ENCODE measurements at places on chromosomes 4 and X.

- DNase-seq: no peak
Measured at GRCh38 chr4:87213421-87214075, 6.9 kb downstream of the KLHL8 start.

- no peak for DNase-seq
Measured at GRCh38 chr4:112109360-112110058, 35.7 kb upstream of the FAM241A start.

DNA sequence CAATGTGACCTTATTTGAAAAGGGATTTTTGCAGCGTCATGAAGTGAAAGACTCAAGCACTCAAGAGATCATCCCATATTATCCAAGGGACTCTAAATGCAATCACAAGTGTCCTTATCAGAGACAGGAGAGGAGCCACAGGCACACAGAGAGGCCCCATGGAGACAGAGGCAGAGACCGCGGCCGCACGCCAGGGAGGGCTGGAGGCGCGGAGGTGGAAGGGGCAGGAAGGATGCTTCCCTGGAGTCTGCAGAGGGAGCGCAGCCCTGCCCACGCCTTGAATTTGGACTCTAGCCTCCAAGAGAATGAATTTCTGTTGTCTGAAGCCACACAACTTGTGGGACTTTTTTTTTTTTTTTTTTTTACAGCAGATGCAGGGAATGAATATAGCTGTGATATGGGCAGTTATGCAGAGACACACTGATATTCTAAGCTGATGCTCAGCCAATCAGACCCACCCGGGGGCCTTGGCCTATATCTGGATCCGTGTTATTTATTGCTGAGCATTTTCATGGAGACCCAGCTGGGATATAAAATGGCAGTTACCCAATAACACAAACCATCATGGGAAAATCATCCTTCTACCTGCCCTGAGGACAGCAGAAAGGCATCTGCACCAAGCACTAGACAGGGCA, 244.8 kb upstream of the PSAPL1 start:
- DNase-seq: no peak

- no peak for DNase-seq
Measured at GRCh38 chr4:120685756-120686278, 236.7 kb downstream of the PRDM5 start.

- DNase-seq: peak; percentile 33
Measured at GRCh38 chrX:134542485-134542884, 82.5 kb downstream of the HPRT1 start.

DNA sequence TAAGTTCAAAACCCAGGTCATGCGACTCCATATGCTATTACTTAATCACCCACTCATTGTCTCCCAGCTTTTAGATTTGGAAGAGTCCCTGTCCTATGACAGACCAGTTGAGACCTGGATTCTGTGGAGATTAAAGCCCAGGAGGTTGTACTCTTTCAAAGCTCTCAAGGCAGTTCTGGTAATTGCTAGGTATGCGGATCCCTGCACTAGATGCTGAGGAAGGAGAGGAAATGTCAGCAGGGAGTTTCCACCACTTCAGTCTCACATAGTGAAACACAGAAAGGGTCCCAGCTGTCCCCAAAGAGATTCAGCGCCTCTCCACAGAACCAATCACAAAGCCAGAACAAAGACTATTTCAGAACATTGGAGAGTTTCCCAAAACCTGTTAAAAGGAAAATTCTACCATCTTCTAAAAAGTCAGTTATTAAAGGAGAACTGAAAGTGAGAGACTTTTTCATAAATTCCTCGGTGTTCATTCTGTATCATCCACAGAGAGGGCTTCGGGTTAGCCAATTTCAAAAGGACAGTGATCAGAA, 53.4 kb downstream of the IRF2 start:
- DNase-seq: no peak

GRCh38 chr4:153521999-153522801, 56.0 kb downstream of the TMEM131L start:
- no peak for DNase-seq

DNA sequence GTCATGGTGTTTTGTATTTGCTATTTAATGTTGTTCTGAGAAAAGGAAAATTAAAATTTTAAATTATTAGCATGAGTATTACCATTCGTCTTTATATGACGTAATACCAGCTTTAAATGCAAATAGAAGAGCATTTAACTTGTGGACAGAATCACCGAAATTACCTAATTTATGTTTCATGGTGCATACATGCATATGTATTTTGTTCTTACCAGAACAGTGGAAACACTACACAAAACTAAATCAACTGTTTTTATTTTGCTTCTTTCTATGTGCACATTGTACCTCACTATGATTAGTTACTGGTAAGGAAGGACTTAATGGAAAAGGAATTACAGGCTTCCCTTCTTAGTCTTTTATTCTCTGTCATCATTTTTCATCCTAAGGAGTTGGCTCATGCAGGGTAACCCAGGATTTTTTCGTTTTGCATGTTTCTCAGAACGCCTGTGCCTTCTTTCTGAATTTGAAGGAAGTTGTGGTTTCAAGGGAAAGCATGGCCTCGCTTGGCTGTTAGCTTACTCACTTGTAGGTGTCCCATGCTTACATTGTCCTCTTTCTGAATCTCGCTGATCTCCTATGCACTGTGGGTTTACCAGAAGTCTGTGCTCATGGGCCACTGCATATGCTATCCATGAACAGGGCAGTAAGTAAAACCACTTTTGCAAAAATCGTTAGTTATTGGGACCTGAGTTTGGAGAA, 300.0 kb upstream of the PUDP start:
- DNase-seq: no peak

GRCh38 chr4:153217440-153217839, 13.2 kb downstream of the TRIM2 start:
- DNase-seq: no peak

- DNase-seq: no peak
Measured at GRCh38 chr4:17008834-17009345, 110.4 kb upstream of the LDB2 start.

DNA sequence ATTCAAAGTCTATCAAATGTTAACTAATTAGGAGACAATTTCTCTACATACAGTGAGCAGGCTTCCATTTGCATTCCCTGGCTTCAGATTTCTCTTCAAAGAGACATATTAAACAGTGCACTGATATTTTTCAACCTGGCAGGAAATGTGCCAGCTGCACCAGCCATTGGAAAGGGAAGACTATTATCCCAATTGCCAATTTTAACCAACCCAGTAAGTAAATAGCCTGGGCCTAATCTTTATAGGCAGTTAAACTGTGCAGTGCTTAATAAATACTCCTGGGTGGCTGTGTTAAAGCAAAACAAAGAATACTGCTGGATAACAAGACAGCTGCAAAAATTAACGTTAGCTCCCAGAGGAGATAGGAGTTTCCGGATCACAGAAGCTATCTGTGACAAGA, 111.9 kb upstream of the GALNT7 start:
- no peak for DNase-seq

GRCh38 chr4:151215295-151215694, 61.7 kb upstream of the PRSS48 start:
- no peak for DNase-seq

DNA sequence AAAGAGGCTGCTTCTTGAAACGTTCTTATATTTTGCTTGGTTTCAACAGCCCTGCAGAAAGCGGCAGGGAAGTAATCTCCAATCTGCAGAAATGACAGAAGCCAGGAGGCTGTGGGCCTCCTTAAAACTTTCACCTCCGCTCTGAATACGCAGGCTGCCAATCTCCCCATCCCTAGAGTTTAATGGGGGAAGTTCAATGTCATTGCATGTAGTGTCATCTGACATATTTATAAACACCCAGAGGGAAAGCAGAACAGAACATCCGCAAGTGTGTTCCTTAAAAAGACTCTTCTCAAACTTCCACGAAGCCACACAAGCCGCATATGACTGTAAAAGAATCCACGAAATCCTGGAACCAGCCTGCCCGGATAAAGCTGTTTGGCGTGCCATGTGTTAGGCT, 148.8 kb upstream of the TBL1X start:
- DNase-seq: no peak

DNA sequence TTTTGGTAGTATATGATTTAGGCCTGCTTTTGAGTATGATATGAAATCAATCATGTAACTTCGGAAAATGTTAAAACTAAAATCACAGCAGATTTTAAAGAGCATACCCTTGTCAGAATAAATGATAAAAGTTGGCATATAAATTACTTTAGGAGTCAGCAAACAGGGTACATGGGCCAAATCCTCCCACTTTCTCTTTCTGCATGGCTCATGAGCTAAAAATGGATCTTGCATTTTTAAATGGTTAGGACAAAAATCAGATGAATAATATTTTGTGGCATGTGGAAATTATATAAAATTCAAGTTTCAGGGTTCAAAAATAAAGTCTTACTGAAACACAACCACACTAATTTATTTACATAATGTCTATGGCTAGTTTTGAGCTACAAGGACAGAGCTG, 214.9 kb downstream of the GASK1B start:
- no peak for DNase-seq

GRCh38 chr4:165150545-165150944, 37.9 kb upstream of the TMEM192 start:
- DNase-seq: no peak

GRCh38 chrX:55750256-55750655, 32.7 kb downstream of the RRAGB start:
- DNase-seq: no peak

DNA sequence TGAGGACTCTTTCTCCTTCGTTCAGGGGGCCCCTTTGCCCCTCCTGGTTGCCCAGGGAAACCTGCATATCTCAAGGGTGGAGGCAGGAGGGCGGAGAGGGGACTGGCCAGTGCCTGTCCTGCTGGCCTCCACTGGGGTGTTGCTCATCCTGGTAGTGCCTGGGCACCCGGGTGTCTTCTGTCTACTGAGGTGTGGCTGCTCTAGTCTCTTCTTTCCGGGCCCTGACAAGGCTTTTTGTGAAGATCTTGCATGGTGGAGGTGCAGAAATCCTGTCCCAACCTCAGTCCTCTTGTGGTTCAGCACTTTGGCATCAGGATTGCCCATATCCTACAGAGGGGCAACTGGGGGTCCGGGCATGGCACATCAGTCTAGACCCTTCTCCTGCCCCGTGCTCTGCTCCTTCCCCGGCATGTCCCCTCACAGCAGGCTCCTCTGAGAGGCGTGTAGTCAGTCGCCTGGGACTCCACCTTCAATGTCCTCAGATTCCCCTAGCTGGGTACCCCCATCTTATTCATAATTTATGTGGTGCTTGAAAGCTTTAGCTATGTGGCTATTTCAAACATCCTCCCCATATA, 1.9 kb downstream of the CCDC110 start:
- no peak for DNase-seq

GRCh38 chr4:94892051-94892450, 134.3 kb downstream of the BMPR1B start:
- no peak for DNase-seq

DNA sequence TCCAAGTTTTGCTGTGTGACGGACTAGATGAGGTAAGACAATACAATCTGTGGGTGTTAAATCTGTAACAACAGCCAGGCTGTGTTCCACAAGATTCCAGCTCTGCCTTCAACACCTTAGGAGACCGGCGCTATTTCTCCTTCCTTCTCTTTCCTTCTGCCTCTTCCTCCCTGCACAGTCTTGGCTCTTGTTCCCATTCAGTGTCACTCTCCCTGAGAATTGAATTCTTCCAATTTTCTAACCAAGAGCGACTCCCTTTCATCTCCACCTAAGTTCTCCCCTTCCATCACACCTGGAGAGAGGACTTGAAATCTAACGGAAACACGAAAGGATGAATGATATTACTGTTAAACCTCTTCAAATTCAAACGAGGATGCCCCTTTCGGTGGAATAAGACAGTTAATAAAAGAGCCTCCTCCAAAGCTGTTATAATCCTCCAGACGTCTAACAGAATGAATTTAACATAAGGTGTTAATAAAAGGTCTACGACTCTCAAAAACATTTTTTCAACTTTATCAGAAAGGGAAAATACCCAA, 2.7 kb downstream of the EPHA5 start:
- no peak for DNase-seq

DNA sequence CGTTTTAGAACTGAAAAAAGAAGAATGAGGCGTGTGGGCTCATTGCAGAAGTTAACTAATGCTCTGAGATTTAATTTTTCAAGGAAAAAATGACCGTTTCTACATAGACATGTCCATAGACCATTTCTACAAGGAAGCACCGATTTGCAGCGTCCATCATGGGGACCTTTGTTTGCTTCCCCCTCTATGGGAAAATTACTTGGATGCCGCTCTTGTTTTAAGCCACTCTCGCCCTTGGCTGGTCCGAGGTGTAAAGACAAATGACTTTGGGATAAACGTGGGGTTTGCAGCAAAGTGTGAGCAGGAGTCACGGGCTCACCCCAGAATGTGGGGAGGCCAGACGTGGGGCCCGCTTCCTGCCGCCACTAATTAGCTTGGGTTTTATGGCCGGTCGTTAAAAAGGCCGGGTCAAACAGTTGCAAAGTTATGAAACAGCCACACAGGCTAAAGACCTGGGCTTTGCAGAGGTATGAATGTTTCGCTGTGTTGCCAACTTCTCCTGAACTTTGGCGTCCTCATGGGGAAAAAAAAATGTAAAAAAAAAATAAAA, 235.9 kb downstream of the SHOX start:
- DNase-seq: no peak

DNA sequence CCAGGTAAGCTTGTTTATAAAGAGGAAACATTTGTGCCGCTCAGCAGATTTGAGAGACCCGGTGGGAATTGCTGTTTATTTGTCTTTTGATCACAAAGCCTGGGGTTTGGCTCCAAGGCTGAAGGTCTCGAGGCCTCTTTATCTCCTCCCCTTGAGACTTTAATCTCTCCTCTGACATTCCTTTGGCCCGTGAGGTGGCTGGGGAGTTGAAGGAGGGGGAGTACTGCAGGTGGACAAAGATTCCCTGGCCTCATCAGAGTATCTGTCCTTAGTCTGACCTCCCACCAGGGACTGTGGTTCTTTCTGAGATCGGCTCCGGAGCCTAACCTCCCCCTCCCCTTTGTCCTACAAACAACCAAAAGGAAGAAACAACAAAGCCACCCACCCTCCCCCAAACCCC, 216.5 kb downstream of the MID1IP1 start:
- DNase-seq: no peak

DNA sequence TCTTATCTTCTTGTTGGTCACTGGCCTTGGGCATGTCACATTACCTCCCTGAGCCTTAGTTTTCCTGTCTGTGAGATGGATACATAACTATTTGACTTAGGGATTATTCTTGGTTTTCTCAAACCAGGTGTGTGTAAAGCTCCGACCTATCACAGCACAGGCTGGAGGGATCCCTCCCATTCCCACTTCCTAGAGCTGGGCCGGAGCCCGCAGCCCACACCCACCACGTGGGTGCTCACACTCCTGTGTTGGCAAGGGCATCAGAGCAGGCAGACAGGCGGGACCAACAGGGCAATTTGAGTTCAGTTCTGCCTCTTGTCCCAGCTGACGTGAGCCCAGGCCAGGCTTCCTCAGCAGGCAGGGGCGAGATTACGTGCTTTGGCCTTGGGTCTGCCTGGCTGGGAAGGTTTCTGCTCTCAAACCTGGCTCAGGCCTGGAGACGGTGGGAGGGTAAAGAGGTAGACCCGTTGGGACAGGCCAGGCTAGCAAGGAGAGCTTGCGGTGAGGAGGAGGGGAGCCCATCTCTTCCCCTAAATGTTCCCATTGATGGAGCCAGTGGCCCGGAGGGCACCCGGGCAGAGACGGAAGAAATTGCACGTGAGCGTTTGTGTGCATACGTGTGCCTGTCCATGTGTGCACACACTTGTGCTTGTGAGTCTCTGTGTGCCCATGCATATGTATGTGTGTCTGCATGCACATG, 734 bp upstream of the SH3TC1 start:
- no peak for DNase-seq

Data from RCC 7860 (cell line).